T-helper 2 cell treated with Interferon-gamma antibody and Interleukin-4, amounts not matched to agents 5 μg/mL and 100 μg/mL, for 36 hours (primary cell): ENCODE measurements at places on chromosomes 16 and 17.

- DNase-seq = no peak
Observed at GRCh38 chr17:35345926-35346771, 27.3 kb downstream of the SLFN11 start.

GRCh38 chr16:87331241-87331801 is 14.1 kb upstream of the C16orf95 start:
- no peak for DNase-seq

- no peak for DNase-seq
Observed at GRCh38 chr17:29573558-29573869, 5.0 kb downstream of the TP53I13 start.

DNA sequence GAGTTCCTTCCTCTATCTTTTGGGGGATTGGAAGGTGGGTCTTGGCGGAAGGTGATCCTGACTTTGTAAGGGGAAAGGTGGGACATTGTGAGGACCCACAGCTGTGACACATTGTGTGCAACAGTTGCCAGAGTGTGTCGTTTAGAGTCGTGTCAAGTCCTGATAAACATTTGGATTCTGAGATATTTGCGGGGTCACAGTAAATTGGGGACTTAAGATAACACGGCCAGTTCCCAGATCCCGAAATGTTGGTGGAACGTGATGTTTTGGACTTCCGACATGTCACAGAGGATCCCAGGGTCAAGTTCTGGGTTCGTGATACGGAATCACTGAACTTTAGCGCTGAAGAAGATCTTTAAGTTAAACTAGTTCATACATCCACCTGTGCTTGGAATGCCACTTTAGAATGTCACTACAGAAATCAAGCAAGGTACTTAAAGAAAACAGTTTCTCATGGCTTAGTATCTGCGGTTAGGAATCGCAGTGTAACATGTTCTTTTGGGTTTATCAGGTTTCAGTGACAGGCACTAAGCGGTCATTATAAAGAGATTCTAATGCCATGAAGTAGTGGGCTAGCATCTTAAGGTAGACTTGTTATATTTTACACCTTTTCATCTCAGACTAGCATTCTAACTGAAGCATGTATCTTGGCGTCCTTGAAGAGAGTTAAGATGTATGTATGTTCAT is 815 bp downstream of the ATAD5 start:
- DNase-seq = no peak

GRCh38 chr16:46973207-46973995 is at the start of gene DNAJA2:
Gene DNAJA2, minus strand, starts transcription at chr16:46973674. Its CDS starts 102 bp downstream, at chr16:46973572.
- DNase-seq = peak; percentile 90

DNA sequence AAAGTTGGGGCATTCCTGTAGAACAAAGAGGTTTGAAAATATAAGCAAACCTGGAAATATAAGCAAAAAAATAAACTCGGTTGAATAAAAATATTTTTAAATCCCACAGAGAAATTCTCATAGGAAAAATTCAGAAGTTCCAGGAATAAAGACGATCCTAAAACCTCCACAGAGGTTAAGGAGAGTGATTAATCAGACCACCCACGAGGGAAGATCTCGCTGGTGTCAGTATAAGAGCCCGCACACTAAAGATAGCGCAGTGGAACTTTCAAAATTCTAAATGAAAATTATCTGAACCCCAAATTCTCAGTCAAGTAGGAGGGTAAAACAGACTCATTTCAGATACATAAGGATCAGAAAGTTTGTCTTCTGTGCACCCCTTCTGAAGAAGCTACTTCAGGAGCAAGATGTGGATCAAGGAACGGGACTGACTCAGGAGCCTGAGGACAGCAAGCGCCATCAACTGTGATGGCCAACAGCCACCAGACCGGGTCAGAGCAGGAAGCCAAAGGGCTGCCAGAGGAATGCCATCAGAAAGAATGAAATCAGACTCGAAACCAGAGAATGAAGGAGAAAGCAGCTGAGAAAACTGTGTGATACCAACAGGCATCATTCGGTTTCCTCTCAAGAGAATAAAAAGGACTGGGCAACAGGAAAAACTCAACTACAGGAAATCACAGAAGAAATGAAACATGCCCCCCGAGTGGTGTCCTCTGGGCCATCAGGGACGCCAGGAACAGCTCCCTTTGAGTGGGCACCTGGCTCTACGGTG is 66.9 kb downstream of the CYTH1 start:
- DNase-seq = no peak

DNA sequence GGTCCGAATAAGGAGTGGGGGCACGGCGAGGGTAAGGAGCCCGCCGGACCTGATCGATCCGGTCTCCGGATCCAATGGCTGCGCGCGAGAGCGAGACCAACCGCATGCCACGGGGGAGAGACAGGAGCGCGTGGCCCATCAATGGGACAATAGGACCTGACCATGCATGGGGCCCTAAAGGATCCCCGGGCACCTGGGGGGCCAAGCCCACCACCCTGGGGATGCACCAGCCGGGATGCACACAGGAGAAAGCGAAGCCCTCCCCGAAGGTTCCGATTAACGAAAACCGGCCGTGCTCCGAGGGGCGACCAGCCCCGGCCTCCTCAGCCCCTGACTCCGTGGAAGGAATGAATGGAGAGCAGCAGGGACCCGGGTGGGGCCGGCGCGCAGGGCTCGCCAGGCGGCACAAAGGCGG is 525 bp downstream of the JPT1 start:
- peak; percentile 34 for DNase-seq

DNA sequence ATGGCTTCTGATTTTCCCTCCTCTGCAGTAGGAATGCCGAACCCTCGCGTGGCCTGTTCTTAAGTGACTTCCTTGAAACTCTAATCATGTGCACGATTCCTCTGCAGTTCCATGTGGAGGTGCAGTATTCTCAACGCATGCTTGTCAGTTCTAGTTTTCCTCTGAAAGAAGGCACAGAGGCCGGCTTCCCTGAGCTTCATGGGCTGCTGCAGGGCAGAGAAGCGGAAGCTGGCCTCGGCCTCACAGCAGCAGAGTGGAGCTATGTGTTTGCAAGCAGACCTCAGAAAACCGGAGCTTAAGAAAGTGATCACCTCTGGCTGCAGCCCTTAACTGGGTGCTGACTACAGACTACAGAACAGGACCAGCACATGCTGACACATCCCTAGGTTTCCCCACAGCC is 500.7 kb downstream of the GRIN2A start:
- no peak for DNase-seq

DNA sequence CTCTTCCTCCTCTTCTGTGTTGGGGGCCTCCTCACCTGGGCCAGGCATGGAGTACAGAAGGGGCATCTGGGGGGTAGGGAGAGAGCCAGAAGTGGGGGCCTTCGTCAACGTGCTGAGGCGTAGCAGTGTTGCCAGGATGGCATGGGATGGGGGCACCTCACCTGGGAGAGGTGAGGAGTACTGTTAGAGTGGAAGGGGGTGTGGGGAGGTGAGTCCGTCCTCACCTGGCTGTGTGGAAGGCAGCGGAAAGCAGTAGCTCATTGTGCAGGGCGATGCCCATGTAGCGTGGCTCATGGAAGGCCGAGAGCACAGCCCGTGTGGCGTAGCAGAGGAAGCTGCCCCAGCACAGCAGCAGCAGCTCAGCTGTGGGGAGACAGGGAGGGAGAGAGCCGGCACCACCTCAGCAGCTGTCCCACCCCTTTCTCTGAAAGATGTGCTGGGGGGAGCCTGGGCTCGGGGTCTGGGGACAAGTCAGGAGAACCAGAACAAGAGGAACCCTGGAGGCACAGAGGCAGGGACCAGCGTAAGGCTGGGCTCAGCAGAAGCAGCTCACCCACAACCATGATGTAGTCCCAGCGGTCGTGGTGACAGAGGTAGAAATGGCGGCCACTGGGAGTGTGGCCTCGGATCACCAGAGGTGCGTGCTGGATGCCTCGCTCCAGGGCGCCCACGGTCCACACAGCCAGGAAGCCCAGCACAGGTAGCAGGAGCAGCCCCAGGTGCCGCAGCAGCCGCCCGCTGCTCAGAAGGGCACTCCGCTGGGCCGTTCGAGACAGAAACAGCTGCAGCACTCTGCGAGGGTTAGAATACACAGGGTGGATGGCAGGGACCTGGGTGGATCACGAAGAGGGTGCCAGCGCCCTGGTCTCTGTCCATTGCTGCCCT is 9.0 kb downstream of the GPR179 start:
- no peak for DNase-seq
